ENCODE measurements at places on chromosomes 5 and 9.

DNA sequence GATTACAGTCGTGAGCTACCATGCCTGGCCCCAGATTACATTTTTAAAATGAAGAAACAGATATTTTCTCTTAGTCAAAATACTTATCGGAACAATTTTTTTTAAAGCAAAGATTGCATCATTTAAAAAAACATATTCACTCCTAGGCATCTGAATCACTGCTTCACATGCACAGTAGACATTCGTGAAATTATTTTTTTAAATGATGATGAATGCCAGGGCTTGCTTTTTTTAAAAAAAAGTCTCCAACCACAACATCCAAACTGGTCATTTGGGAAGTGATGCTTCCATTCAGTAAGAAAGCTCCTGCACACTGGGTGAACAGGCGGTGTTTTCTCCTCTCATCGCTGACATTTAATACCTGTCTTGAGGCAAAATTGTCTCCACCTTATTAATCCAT is 223.0 kb upstream of the DMRT1 start:
- DNase-seq, result no peak

DNA sequence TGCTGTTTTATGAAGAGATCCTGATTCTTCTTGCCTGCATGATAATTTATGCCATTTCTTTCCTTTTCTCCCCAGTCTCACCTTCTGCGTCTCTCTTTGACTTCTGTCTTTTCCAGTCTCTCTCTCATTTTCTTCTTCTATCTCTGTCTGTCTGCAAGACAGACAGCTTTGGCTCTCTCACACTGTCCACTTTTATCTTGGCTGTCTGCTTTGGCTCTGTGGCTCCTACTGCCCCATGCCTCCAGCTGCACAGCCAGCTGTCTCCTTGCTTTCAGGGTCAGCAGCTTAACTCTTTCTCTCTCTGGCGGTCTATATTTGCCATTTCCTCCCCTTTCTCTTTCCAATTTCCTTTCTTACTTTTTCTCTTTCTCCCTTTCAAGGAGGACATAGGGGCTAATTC is 971.1 kb upstream of the COX7C start:
- no peak for DNase-seq

DNA sequence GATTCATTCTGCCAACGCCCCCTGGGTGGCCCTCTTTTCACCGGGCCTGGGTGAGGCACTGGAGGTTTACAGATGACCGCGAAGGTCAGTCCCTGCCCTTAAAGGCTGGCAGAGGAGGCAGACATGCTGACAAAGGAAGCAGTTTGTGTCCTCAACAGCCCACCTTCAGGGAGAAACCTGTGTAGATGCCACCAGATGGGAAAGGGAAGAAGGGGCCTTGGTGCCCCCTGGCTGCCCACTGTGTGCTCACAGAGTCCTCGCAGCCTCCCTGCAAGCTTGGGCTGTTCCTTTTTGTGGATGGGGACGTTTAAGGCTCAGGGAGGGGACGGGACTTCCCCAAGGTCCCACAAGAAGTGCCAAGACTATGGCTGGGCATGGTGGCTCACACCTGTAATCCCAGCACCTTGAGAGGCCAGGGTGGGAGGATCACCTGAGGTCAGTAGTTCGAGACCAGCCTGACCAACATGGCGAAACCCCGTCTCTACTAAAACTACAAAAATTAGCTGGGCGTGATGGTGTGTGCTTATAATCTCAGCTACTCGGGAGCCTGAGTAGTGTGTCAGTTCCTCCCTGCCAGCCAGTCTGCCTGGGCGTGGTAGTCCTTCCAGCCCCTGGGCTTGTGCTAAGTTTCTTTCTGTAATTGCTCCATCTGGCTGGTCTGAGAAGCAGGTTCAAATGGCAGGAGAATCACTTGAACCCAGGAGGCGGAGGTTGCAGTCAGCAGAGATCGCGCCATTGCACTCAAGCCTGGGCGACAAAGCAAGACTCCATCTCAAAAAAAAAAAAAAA is 36.2 kb downstream of the NEK6 start:
- DNase-seq, result no peak

GRCh38 chr9:18499980-18500379 is 26.0 kb downstream of the ADAMTSL1 start:
- no peak for DNase-seq

GRCh38 chr5:45639040-45639439 is 57.1 kb downstream of the HCN1 start:
- DNase-seq, result no peak

DNA sequence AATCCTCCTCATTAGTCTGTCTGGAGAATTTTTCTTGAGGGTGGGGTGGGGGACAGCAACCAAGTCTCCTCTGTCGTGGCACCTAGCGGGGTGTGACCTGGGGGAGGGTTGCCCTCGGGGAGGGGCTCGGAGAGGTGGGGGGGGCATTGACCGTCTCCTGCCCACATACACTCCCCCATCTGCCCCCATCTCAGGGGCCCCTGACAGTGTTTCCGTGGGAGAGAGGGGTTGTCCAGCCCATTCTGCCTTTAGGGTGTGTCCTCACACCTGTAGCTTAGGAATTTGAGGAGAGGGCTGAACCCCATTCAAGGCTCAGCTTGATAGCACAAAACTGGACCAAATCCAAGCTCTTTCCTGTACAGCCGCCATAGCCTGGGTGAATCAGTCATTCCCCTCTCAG is 5.9 kb upstream of the CXXC5 start:
- no peak for DNase-seq

DNA sequence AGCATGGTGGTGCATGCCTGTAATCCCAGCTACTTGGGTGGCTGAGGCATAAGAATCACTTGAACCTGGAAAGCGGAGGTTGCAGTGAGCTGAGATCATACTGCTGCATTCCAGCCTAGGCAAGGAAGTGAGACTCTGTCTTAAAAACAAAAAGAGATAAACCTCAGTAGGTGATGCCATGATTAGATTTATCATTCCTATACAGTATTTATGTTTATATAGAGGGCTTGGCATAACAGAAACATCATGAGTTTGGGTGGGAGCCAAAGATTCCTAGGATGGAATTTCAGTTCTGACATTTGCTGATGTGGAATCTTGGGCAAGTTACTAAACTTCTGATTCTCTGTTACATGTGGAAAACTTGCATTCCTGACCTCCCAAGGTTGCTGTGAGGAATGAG is 22.3 kb downstream of the RFK start:
- DNase-seq, result no peak

- DNase-seq, result no peak
Measured at GRCh38 chr5:133189881-133190280, 138.1 kb downstream of the HSPA4 start.

- DNase-seq, result no peak
Measured at GRCh38 chr9:1986341-1986740, 28.8 kb upstream of the SMARCA2 start.

DNA sequence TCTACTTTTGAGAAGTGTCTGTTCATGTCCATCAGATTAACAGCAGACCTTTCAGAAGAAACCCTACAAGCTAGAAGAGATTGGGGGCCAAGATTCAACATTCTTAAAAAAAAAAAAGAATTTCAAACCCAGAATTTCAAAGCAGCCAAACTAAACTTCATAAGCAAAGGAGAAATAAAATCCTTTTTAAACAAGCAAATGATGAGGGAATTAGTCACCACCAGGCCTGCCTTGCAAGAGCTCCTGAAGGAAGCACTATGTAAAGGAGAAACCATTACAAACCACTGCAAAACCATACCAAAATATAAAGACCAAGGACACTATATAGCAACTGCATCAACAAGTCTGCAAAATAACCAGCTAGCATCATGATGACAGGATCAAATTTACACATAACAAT is 124.6 kb upstream of the PDE4D start:
- DNase-seq, result no peak

- no peak for DNase-seq
Measured at GRCh38 chr9:127264462-127265219, at the start of gene GARNL3. Gene GARNL3 (plus strand): TSS chr9:127264774. CDS start chr9:127264878, 104 bp downstream.

- peak; percentile 46 for DNase-seq
Measured at GRCh38 chr9:14616188-14616982, 76.8 kb downstream of the ZDHHC21 start.

DNA sequence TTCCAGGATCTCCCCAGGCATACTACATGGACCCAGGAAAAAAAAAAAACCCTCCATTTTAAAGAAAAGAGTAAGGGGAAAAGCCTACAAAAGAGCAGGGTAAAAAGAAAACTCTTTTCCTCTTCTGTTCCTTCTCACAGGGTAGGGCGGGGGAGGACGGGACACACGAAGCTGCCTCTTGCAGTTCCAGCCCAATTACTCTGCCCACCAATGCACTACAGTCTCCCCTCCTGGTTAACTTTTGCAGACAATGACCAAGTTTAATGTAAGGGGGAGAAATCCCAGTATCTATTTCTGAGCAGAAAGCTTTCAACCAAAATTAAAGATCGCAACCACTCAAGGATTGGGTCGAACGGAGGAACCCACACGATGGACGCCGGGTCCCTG is 1.3 kb downstream of the BRD3 start:
- no peak for DNase-seq

DNA sequence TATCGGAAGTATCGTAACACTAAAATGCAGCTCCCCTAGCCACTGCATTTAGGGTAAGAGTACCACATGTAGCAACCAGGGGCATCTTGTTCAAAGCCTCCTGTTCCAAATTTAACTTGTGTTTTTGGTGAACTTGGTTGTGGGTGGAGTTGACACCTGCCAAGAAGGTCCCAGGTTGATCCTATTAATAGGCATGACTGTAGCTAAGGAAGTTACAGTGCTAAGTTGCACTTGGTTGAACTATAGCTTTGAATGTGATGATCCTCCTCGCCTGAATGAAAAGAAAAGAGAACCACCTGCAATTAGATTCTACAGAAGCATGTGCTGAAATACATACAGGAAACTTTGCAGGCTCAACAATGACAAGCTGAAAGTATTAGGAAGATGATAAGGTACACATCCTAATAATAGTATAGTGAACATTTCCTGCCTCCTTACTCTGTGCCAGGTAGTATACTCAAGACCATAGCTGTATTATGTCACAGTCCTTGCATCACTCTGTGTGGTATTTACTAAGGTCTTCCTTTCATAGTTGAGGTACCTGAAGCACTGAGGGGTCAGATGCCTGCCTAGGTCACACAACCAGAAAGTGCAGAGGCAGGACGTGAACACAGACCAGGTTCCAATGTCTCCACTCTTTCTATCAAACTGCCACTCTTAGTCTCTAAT is 64.5 kb upstream of the PIP5K1B start:
- DNase-seq, result no peak

DNA sequence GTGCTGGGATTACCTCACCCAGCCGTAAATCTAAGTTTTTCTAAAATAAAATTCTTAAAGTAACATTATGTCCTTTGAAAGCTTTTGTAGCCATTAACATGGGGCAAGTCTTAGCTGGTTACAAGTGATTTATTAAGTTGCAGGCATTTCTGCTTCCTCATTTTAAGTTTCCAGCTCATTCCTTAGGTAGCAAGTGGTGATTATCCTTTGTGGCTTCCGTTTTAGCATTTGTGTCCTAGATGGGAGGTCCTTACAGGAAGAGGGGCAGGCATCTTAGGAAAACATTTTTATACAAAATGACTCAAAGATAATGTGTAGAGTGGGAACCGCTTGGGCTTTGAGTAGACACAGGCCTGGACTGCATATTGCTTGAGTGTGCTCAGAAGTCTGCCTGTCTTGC is 35.0 kb upstream of the ROPN1L start:
- DNase-seq, result no peak

GRCh38 chr5:125719681-125720347 is 703.4 kb upstream of the GRAMD2B start:
- peak; percentile 96 for DNase-seq

- DNase-seq, result no peak
Measured at GRCh38 chr5:10521466-10522223, 42.2 kb upstream of the ANKRD33B start.

DNA sequence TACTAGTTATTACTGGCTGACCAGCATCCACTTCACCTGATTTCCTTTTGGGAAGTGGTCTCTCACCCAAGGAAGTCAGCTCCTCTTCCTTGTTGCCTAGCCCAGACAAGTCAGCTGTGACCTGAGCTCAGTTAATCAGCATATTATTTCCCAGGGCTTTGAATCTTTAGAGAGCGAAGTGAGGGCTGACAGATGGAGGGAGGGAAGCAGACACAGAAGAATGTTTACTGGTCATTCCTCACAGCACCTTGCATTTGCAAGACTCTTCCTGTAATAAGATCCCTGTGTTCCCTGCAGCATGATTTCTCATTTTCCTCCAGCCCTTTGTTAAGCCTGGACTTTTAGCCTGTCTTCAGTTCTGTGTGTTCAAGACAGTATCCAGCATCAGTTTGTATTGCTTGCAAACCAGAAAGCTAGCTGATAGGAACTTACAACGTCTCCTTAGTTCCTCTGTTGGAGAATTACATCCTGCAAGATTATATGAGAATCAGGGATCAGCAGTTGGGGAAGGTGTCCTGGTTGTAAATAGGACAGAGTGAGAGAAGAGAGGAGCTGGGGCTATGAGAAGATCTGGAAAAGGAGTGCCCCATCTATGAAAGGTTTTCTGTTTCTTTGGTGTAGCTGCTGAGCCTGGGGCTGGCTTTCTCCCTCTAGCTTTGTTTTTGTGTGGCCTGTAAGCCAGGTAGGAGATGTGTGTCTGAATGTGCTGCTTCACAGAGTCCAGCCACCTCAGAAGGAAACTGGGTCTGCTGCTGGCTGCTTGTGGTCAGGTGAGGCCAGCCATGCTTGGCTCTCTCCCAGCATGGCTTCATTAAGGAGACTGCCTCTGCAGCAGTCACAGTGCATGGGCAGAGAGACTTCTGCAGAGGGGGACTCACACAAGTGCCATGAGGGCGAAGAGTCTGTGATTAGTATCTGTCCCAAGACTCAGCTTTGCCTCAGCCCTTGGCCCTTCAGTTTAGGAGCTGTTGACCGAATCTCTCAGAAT is 50.3 kb downstream of the MAN2A1 start:
- DNase-seq, result no peak

DNA sequence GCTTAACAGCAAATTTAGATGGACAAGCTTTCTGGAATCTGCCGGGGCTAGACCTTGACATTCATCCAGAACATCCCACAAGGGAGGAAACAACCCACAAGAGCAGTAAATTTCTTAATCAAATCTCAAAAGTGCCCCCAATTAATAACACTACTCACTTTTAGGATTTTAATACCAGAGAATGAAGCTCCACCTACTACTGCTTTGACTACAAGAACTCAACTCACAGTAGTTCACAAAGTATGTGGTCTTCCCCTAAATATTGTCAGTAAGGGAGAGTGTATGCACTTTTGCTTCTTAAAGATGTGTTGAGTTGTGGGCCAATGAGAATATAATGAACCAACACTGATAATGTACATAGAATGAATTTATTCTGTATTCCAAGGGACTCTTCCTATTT is 94.7 kb downstream of the EBF1 start:
- no peak for DNase-seq

- DNase-seq, result no peak
Measured at GRCh38 chr5:119470105-119470763, 17.9 kb downstream of the HSD17B4 start.

All from NCI-H345 (cell line).